ENCODE measurements at places on chromosomes 12 and 14.

DNA sequence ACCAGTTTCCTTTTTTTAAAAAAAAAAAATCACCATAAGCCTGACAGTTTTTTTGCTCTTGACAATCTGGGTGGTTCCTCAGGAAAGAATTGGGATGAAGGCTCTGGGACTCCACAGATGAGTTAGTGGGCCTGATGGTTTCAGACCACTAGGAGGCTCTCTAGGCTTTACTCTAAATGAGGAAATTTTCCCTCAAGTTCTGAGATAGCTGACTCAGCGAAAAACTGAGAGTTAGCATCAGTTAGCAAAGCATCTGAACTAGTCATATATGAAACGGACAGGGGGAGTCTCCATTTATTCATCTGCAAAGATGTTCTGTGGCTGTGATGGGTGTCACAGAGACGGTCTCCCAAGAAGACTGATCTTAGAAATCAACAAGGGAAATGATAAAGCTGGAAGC is 314.3 kb upstream of the OR4E1 start:
- DNase-seq, result no peak

DNA sequence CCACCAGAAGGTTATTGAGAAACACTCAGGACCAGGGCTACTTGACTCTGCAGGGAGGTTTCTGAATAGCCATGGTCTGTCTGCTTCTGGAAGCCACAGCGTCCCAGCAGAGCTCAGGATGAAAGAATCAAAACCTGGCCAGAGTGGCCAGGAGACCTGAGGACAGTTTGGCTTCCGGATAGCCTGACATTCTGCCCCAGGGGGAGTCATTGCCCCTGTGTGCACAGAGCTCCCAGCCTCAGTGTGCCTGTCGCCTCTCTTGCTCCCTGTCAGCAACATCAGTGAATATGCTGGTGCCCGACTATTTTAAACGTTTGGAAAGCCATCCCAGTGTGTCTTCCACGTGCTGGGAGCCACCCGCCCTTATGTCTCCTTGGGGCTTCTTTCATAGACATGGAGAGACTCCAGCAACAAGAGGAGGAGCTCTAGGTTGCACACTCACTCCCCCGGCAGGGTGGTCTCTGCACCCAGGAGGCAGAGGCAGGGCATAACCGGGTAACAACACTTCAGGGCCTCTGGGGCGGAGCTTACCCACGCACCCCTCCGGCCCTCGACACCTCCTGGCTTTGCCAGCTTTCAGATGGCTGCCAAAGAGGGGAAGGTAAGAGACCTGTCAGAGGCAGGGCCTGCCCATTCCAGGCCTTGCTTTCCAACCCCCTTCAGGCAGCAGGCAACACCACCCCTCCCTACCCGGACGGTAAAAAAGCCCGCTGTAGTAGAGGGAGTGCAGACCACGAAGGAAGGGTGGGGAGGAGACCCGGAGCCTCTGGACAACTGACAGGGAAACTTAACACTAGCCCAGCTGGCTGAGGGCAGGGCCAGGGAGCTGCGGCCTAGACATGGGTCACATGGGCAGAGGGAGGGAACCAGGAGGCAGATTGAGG is 19.0 kb upstream of the SLC6A12 start:
- no peak for DNase-seq

DNA sequence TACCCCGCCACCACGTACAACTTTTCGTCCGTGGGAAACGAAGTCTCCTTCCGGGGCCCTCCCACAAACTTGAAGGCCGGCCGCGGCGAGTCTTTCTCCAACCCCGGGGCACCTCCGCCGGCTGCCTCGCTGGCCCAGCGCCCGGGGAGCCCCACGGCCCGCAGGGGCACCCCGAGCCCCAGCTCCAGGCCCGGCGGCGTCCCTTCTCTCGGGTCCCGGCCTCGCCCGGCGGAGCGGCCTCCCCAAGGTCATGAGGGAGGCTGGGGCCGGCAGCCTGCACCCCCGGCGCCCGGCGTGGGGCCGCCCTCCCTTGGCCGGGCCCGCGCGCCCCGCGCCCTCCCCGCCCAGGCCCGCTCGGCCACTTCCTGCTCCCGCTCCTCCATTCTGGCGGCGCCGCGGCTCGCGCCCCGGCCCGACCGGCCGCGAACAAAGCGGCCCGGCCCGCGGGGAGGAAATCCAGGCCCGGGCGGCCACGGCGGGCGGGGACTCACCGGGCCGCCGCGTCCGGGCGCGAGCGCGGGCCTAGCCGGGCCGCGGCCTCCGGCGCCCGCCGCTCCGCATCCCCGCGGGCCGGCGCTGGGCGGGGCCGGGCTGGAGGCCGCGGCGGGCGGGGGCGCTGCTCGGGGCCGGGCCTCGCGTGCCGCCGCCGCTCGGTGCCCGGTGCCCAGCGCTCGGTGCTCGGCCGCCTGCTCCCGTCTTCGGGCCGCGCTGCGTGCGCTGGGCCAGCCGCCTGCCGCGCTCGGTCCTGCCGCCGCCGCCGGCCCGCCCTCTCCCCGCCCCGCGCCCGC is at the start of gene AKT1:
Gene AKT1, minus strand, starts transcription at position 756 of the 788 bp plus-strand sequence. CDS start 3,105 bp downstream, outside the sequence.
- DNase-seq, result peak; percentile 85

DNA sequence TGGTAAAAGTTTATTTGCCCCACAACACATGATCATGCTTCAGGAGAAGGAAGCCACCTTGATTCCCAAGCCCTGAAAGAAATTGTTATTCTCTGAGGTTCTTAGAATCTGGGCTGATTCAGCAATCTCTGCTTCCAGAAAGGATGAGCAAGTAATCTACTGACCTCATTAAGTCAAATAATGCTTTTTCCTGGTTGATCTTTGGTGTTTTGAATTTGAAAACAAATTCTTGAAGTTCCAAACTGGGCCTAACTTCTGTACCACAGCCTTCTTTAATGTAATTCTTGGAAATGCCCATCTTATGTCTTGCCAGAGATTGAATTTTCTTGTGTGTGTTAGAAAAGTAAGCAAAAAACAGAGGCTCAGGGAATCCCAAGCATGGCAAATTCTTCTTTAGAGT is 319.2 kb upstream of the DDHD1 start:
- no peak for DNase-seq

GRCh38 chr12:22529281-22530060 is 14.9 kb downstream of the C2CD5 start:
- DNase-seq, result no peak
